ENCODE measurements at places on chromosomes 4 and X.

DNA sequence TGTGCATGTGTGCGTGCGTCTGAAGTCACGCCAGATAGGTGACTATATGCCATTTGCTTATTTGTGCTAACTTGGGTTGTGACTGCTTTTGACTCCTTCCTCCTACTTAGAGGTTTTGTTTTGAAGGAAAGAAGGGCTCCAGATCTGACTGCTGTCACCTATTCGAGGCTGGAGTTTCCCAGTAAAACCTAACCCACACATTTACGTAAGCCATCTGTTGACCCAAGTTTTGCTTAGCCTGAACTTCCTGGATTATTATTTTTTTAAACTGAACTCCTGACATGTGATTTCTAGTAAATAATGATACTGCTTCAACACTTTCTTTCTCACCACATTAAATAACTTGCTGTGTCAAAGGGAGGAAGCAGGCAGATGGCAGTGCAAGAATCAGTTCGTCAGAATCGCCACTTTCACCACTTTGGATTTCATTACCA lies 41.5 kb downstream of the DTHD1 start:
- DNase-seq, result no peak

- no peak for DNase-seq
These were observed 208.9 kb downstream of the NWD2 start for GRCh38 chr4:37453281-37453998.

- no peak for DNase-seq
These were observed 207.7 kb upstream of the HDX start for GRCh38 chrX:84709987-84710386.

- no peak for DNase-seq
These were observed 160.6 kb downstream of the AFF2 start for GRCh38 chrX:148661035-148661434.

GRCh38 chr4:87150498-87151261 lies 69.7 kb downstream of the KLHL8 start:
- DNase-seq, result no peak

GRCh38 chr4:682490-683172 lies 6.3 kb downstream of the SLC49A3 start:
- no peak for DNase-seq

- no peak for DNase-seq
These were observed 3.5 kb downstream of the SOX3 start for GRCh38 chrX:140501321-140501720.

GRCh38 chr4:8928074-8928473 lies 56.4 kb upstream of the HMX1 start:
- DNase-seq, result no peak

Measured in coronary artery (tissue), 2 donors.